ENCODE measurements at places on chromosomes 2 and 18.

GRCh38 chr2:120737340-120738101, 1.9 kb downstream of the GLI2 start:
- peaks cover 58% of the 10 kb centered on the region for H3K27me3 ChIP-seq
- no peaks in the 10 kb centered on the region for H3K36me3 ChIP-seq
- H3K4me3 ChIP-seq, result peak overlapping the region; percentile 40

- H3K27ac ChIP-seq, result peak overlapping the region; percentile 32
- no peaks in the 10 kb centered on the region for H3K36me3 ChIP-seq
- H3K4me1 ChIP-seq, result peaks cover 5% of the 10 kb centered on the region
- DNase-seq, result no peak
- no peaks in the 10 kb centered on the region for H3K27me3 ChIP-seq
- no peak overlapping the region for H3K4me3 ChIP-seq
These were observed 53.4 kb downstream of the LIMS1 start for GRCh38 chr2:108587621-108588020.

GRCh38 chr18:43772907-43773306, 495.6 kb upstream of the SYT4 start:
- H3K36me3 ChIP-seq, result no peaks in the 10 kb centered on the region
- no peaks in the 10 kb centered on the region for H3K27me3 ChIP-seq
- H3K27ac ChIP-seq, result no peak overlapping the region
- no peak for DNase-seq

- no peak overlapping the region for H3K4me3 ChIP-seq
- H3K36me3 ChIP-seq, result no peaks in the 10 kb centered on the region
- no peaks in the 10 kb centered on the region for H3K4me1 ChIP-seq
- no peaks in the 10 kb centered on the region for H3K27me3 ChIP-seq
- DNase-seq, result no peak
These were observed 72.2 kb upstream of the TMEM17 start for GRCh38 chr2:62577994-62578781.

DNA sequence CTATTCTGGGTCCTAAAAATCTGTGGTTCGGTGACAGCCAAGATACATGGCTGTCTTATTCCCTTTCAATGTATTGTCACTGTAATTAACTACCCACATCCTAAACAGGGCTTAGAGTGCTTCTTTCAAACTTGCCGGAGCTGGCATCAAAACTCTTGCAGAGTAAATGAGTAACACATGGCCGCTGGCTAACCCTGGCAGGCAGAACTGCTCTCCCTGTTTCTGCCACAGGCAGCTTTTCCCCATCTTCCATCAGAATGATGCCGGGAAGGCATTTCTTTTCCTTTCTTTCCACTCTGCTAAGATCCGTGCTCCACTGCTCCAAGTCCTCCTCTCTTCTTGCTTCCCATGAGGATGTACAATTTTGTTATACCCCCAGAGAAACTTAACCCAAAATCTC, 54.8 kb upstream of the PTPRM start:
- no peak overlapping the region for H3K4me3 ChIP-seq
- no peaks in the 10 kb centered on the region for H3K36me3 ChIP-seq
- H3K4me1 ChIP-seq, result no peaks in the 10 kb centered on the region
- no peak overlapping the region for H3K27ac ChIP-seq
- no peak for DNase-seq

GRCh38 chr2:35454966-35455638, 900.5 kb upstream of the CRIM1 start:
- DNase-seq, result no peak
- H3K27me3 ChIP-seq, result no peaks in the 10 kb centered on the region
- no peak overlapping the region for H3K27ac ChIP-seq

DNA sequence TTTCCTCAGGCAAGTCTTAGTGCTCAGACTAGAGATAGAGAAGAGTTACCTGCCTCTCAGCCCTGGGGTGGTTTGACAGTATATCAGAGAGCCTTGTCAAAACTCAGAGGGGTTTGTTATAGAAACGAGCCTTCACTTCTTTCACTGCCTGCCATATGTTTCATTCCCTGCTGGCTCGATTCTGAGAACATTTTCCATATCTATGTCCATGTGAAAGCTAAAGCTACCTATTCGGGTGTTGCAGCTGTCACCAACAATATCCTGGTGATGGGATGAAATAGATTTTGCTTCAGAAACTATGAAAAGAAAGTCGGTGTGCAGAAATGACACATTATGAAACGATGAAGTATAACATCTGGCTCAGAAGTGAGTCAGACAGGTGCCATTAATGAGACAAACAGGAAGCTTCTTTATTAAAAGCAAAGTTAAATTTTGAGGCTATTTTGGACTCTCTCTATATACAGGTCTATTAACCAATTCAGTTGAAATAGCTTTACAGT, 56.1 kb upstream of the TANK start:
- no peaks in the 10 kb centered on the region for H3K27me3 ChIP-seq
- no peaks in the 10 kb centered on the region for H3K4me1 ChIP-seq

GRCh38 chr2:128402911-128403670, 84.4 kb upstream of the HS6ST1 start:
- no peak overlapping the region for H3K4me3 ChIP-seq
- DNase-seq, result no peak
- H3K27ac ChIP-seq, result no peak overlapping the region
- no peaks in the 10 kb centered on the region for H3K4me1 ChIP-seq
- H3K27me3 ChIP-seq, result no peaks in the 10 kb centered on the region

- H3K27ac ChIP-seq, result no peak overlapping the region
- no peaks in the 10 kb centered on the region for H3K4me1 ChIP-seq
- H3K36me3 ChIP-seq, result no peaks in the 10 kb centered on the region
- no peaks in the 10 kb centered on the region for H3K27me3 ChIP-seq
These were observed 4.5 kb upstream of the TMSB10 start for GRCh38 chr2:84900971-84901370.

DNA sequence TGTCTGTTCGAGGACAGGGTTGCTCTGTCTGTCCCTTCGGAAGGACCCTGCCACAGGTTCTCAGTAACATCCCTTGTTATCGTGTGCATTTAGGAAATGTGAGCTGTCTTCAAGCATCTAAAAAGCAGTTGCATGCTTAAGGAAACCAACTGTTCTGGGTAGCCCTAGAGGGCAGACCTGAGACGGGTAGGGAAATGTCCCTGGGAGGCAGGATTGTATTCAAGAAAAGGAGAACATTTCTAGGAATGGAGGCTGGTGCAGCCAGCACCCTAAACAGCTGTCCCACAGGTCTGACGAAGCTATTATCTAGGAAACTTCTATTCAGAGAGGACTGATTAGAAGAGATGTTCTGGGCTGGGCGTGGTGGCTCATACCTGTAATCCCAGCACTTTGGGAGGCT, 414.2 kb downstream of the NBAS start:
- H3K4me3 ChIP-seq, result no peak overlapping the region
- no peak overlapping the region for H3K27ac ChIP-seq
- H3K36me3 ChIP-seq, result no peaks in the 10 kb centered on the region
- no peaks in the 10 kb centered on the region for H3K27me3 ChIP-seq

DNA sequence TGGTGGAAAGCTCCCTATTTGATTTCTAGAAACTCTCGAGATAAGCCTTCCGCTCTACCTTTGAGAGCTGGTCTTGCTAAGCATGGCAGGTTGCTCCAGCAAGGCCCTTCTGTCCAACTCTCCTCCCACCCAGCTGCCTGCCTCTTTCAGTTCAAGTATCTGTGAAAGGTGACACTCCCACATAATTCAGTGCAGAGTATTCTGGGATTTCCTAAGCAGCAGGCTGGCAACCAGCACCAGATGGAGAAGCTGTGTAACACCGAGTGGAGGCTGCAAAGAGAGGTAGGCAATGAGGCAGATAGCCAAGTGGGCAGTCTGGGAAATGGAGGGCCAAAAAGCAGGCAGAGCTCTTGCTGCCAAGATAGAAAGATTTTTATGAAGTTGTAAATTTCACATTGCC, 88.4 kb upstream of the CAVIN2 start:
- no peaks in the 10 kb centered on the region for H3K36me3 ChIP-seq
- H3K4me3 ChIP-seq, result no peak overlapping the region
- H3K4me1 ChIP-seq, result no peaks in the 10 kb centered on the region

DNA sequence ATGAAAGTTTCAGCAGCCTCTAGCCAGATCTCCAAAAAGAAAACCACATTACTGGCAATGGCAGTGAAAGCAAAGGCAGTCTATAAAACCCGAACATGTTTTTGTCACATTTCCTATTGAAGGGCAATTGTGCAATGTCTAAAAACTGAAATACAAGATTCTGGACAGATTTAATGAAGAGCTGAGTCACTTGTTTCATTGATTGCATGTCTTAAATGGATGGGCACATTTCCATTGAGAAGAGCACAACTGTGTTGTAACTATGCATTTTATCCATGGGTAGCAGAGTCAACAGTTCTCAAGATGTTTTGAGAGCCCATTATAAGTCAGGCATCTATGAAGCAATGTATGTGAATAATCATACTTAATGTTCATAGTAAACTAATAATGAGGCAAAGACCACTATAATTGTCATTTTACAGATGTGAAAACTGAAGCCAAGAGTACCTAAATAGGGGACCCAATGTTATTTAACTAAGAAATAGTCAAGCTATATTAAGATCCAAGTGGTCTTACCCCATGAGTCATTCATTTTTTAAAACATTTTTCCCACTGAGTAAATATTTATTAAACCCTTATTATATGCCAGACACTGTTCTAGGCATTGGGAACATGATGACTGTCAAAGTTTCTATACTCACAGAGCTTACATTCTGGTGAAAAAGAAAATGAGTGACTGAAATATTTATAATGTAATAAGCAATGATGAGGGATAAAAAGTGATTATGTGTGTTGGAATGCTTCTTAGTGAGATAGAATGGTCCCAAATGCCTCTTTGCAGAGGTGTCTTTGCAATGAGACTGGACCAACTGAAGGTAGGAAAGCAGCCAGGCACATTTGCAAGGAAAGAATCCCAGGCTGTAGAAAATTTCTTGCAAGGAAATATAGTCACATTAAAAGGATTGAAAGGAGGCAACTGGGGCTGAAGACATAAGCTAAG, 818.9 kb upstream of the ACVR2A start:
- no peak overlapping the region for H3K4me3 ChIP-seq
- H3K27ac ChIP-seq, result no peak overlapping the region
- no peaks in the 10 kb centered on the region for H3K4me1 ChIP-seq
- H3K27me3 ChIP-seq, result no peaks in the 10 kb centered on the region
- no peak for DNase-seq

DNA sequence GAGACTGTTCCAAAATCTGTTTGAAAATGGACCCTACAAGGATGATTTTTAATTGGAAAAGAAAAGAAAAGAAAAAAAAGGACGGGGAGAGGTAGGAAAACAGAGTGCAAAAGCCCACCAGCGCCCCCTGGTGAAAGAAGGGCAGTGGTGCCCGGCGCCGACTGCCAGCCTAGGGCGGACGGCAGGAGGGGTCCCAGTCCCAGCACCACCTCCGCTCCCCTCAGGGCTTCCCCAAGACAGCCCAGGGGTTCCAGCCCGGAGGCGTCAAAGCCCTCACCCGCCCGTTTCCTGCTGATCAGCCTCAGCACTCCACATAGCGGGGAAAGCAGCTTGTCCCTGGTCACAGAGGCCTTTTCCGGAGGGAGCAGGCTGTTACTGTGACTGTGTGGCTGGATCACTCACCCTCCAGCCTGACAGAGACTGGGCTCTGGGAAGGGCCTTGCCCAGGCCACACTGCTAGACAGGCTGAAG, 213.9 kb downstream of the TFCP2L1 start:
- peak; percentile 70 for DNase-seq
- no peak overlapping the region for H3K4me3 ChIP-seq
- H3K4me1 ChIP-seq, result no peaks in the 10 kb centered on the region
- peaks cover 7% of the 10 kb centered on the region for H3K27me3 ChIP-seq
- H3K36me3 ChIP-seq, result no peaks in the 10 kb centered on the region
- H3K27ac ChIP-seq, result no peak overlapping the region

DNA sequence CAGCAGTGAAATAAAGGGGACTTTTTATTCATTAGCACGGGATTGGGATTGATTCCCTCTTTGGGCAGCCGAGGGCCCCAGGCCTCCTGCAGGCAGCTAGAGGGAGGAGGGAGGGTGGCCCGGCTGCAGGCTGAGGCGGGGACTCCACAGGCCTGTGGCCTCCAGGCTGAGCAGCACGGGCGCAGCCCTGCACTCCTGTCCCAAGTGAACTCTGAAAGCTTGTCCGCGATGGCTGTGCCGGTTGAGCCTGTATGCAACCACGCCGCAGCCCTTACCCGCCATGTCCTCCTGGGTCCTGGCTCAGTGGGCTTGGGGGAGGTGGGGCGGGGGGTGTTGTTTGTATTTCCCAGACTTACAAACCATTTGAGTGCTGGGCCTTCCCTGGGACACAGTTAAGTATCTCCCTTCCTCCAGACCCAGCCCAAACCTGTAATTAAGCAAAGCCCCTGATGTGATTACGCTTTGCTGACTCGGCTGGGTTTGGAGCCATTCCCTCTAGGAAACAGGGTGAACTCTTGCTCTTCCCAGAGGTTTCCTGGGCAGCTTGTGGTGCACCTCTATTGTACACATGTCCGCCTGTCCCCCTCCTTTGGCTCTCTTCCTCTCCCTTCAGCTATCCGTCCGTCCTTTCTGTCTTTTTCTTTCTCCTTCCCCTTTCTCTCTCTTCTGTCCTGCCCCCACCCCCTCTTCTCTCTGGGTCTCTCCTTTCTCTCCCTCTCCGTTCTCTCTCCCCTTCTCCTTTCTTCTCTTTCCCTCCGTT, 5.3 kb downstream of the GLI2 start:
- peaks cover 38% of the 10 kb centered on the region for H3K27me3 ChIP-seq
- H3K36me3 ChIP-seq, result no peaks in the 10 kb centered on the region
- H3K4me1 ChIP-seq, result no peaks in the 10 kb centered on the region
- peak overlapping the region; percentile 26 for H3K4me3 ChIP-seq
- DNase-seq, result peak; percentile 24

DNA sequence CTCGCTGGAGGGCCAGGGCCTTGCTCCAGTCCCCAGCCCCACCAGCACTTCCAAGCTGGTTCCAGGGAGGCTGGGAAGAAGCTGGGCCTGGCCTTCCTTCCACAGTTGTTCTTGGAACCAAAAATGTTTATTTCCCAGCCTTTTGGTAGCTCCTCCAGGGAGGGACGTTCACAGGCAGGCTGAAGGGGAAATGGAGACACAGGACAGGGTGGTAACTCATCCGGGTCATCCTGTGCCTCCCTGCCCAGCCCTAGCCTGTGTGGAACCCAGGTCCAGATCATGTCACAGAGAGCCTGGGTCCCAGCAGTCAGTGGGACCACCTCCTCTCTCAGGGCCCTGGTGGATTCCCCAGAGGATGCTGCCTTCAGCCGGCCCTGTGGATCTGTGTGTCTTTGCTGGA, 12.5 kb upstream of the ARMC9 start:
- no peaks in the 10 kb centered on the region for H3K4me1 ChIP-seq
- H3K27me3 ChIP-seq, result peaks cover 4% of the 10 kb centered on the region
- H3K27ac ChIP-seq, result no peak overlapping the region
- no peak overlapping the region for H3K4me3 ChIP-seq

GRCh38 chr18:60865801-60866200, 467.4 kb upstream of the CDH20 start:
- no peaks in the 10 kb centered on the region for H3K4me1 ChIP-seq
- H3K27ac ChIP-seq, result no peak overlapping the region
- H3K36me3 ChIP-seq, result no peaks in the 10 kb centered on the region
- DNase-seq, result no peak
- no peak overlapping the region for H3K4me3 ChIP-seq
- no peaks in the 10 kb centered on the region for H3K27me3 ChIP-seq

GRCh38 chr2:41068740-41069139, 616.9 kb upstream of the SLC8A1 start:
- DNase-seq, result no peak
- H3K36me3 ChIP-seq, result no peaks in the 10 kb centered on the region
- no peaks in the 10 kb centered on the region for H3K27me3 ChIP-seq
- H3K4me3 ChIP-seq, result no peak overlapping the region
- H3K27ac ChIP-seq, result no peak overlapping the region
- H3K4me1 ChIP-seq, result no peaks in the 10 kb centered on the region

Data from colonic mucosa (tissue), 4 donors.